ENCODE measurements at places on chromosomes 2 and 18. TPM values are rescaled to one million over a fixed set of nuclear protein-coding genes. Genes with fewer than 3 reads are reported as not detected.

DNA sequence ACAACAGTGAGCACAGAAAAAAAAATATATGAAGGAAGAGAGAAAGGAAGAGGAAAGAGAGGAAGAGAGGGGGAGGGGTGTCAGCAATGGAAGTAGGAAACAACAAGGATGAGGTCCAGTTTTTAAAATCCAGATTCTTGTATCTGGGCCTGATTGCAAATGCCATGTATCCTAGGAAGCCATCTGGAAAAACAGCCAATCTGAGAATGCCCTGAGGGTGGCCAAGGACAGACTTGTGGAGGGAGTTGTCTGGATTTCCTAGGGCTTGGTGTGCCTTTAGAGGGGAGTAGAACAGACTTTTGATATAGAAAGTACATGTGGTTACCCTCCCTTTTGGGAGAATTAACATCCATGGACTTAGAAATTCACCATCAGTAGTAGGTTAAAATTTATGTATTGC is 47.1 kb downstream of the PRKCE start:
- no peak overlapping the region for H3K27ac ChIP-seq
- H3K36me3 ChIP-seq, result no peaks in the 10 kb centered on the region
- no peak overlapping the region for H3K4me3 ChIP-seq
- H3K27me3 ChIP-seq, result no peaks in the 10 kb centered on the region

Gene AP1S3
- 7.5 TPM for total RNA-seq

Gene SPP2
- total RNA-seq, result not detected

- H3K36me3 ChIP-seq, result no peaks in the 10 kb centered on the region
- H3K27ac ChIP-seq, result no peak overlapping the region
- H3K4me1 ChIP-seq, result peaks cover 31% of the 10 kb centered on the region
- no peak for DNase-seq
These were observed 242.9 kb upstream of the ID2 start for GRCh38 chr2:8438996-8439395.

- DNase-seq, result no peak
- peaks cover 37% of the 10 kb centered on the region for H3K27me3 ChIP-seq
- peak overlapping the region; percentile 70 for H3K4me3 ChIP-seq
- no peak overlapping the region for H3K27ac ChIP-seq
These were observed 854 bp upstream of the MYO1B start for GRCh38 chr2:191244350-191244749.

Data from activated CD4-positive, alpha-beta T cell treated with anti-CD3 and anti-CD28 coated beads, Interleukin-2, amount 10 ng/mL, durations not matched to agents 7 days and 5 days (primary cell).